ENCODE measurements at places on chromosomes 7 and 10.

DNA sequence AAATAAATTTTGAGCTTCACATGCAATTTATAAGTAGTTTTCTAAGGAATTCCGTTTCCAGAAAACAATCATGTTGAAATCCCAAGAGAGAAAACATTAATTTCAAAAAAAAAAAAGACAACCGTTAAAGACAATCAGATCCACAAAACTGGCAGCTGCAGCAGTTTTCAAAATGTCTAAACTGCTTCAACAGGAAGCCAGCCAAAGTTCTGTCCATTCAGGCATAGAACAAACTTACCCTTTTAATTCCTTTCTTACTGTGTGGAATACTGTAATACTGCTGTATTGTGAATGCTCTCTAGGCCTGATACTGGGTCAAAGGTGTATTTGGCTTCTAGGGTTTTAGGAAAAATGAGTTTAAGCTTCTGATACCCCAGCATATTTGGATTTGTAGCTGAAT is 31.6 kb downstream of the HOXA1 start:
- no peak for DNase-seq

DNA sequence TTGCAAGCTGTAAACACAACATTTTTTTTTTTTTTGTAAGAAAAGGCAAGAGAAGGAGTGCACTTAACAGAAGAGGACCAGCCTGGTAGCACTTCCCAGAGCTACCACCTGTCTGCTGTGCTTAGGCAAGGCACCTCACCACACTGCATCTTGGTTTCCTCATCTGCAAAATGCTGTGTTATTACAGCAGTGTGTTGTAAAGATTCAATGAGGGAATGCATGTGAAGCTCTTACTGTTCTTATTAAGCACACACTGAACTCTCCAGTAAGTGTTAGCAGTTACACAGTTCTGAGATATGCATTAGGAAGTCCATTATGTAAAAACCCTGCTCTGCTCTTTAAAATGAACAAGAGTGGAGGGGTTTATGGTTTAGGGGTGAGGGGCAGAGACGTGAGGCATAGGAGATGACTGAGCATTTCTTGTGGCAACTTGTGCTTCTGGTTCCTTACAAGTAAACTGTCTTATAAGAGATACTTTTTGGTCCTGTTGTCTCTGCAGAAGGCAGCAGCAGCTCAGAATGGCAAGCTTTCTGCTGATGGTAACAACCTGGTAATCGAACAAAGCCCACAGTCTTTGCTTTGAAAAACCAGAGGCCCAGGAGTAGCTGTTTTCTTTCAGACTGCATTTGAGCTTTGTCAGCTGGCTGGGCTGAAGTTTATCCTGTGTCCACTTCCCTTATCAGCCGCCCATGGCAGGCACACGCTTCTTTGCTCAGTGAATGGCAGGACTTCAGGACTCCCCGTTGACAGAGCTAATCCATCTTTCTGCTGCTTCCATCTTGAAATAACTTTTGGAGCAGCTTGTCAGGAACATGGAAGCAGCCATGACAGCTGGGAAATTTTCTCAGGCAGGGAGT is 98.8 kb upstream of the BMPER start:
- DNase-seq = no peak

GRCh38 chr7:30831227-30831626 is 60.0 kb downstream of the MINDY4 start:
- DNase-seq = no peak

GRCh38 chr10:28951484-28951883 is 274.2 kb downstream of the BAMBI start:
- no peak for DNase-seq

DNA sequence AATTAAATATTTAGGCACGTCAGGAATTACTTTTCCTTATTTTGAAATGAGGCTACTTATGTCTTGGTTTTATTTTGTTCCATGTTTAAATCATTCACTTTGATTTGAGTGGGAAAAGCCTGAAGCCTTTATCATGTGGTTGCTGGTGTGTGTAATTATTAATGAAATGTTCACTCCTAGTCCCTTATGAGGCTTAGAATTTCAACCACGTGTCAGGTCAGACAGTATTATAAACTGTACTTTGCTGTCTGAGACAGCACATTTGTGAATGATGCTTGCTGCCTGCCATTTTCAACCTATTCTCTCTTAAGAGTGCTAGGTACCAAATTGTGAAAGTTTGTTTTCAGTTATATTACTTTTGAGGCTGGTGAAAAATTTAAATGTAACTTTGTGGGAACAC is 58.9 kb downstream of the COL17A1 start:
- DNase-seq = no peak

Measured in DMS 273 treated with DMSO at 0.1 percent for 48 hours (cell line).